ENCODE measurements at places on chromosomes 1 and 21.

- peak; percentile 81 for DNase-seq
These were observed at the start of gene KIF26B for GRCh38 chr1:245154429-245155271. Gene KIF26B, plus strand, starts transcription at chr1:245154985. Its CDS starts 440 bp downstream, at chr1:245155425.

DNA sequence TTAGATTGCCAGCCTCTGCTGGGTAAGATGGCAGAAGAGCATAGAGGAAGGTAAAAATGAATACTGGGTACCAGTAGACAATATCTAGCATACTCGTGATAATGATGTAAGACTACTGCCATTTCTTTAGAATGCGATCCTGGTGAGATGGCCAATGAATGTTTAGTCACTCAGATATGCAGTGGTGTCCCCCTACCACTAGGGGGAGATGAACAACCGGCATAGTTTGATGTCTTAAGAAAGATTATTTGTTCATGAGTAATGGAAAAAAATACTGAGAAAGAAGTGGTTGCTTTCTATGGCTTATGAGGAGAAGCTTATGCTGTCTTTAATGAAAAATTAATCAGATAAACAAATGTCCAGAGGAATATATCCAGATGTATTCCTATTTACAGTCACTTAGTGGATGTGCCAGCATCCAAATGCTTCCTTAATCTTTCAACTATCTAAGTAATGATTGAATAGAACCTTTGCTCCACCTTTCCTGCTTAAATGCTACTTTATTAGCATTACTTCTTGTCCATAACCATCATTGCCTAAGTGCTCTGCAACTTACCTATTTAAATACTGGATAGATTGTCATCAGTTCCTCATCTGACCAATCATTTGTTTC lies 256.6 kb downstream of the ST6GALNAC3 start:
- peak; percentile 71 for DNase-seq

DNA sequence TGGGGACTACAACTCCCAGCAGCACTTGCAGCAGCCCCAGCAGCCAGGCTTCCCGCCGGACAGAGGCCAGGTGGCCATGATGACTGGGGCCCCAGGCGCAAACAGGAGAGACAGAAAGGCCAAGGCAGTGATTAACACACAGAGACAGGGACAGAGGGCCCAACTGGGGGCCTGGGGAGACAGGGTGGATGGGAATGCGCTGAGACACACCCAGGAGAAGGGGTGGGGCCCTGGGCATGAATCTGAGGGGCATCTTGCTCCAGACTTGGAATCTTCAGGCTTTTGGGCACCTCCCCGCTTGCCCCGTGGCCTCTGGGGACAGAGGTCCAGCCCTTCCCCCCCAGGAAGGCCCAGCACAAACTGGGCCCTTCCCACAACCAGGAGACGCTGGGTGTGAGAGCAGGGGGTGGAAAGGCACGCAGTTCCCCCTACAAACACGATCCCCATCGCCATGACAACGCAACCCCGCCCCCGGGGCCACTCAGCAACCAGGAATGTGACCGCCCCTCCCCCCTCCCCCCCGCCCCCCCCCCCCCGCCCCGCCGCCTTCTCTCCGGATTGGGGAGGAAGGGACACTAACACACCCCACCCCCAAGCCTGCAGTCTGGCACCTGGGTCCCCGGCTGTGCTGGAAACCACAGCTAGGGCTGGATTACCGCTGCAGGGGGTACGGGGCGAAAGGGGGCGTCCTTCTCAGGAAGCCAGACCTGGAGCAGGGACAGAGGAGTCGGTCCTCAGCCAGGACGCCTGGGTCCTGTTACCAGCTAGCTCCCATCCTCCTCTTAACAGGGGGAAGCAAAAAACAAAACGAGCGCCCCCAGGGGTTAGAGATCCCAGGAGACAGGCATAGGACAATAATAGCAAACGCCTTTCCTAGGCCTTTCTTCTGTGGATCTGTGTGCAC lies 4.5 kb downstream of the HDGF start:
- DNase-seq, result peak; percentile 96

GRCh38 chr1:230173187-230173975 lies 106.3 kb downstream of the GALNT2 start:
- DNase-seq, result no peak

DNA sequence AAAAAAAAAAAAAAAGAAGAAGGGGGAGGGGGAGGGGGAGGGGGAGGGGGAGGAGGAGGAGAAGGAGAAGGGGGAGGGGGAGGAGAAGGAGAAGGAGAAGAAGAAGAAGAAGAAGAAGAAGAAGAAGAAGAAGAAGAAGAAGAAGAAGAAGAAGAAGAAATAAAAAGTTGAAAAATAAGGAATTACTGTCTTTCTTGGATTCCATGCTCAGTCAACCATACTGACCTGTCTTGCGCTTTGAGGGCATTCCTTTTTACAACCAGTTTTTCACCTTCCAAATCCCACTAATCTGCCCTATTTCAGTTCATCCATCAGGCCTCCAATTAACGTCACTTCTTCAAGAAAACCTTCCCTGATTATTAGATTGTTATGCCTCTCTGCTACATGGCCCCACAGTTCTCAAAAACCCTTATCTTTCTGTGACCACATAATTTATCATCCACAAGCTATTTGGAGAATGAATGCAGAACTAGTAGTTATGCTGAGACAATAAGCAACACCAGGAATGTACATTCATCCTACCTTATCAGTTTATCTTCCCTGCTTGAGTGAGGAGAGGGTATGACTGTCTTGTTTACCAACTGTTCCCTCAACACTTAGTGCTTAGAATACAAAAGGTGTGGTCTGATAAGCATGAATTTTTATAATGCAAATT lies 57.5 kb upstream of the GUCA2A start:
- peak; percentile 57 for DNase-seq

- no peak for DNase-seq
These were observed 7.7 kb upstream of the PAFAH2 start for GRCh38 chr1:26005434-26006105.

- peak; percentile 81 for DNase-seq
These were observed 42.7 kb upstream of the SLC16A1 start for GRCh38 chr1:112998592-112999235.

GRCh38 chr21:15211491-15212133 lies 146.8 kb upstream of the NRIP1 start:
- DNase-seq, result no peak

DNA sequence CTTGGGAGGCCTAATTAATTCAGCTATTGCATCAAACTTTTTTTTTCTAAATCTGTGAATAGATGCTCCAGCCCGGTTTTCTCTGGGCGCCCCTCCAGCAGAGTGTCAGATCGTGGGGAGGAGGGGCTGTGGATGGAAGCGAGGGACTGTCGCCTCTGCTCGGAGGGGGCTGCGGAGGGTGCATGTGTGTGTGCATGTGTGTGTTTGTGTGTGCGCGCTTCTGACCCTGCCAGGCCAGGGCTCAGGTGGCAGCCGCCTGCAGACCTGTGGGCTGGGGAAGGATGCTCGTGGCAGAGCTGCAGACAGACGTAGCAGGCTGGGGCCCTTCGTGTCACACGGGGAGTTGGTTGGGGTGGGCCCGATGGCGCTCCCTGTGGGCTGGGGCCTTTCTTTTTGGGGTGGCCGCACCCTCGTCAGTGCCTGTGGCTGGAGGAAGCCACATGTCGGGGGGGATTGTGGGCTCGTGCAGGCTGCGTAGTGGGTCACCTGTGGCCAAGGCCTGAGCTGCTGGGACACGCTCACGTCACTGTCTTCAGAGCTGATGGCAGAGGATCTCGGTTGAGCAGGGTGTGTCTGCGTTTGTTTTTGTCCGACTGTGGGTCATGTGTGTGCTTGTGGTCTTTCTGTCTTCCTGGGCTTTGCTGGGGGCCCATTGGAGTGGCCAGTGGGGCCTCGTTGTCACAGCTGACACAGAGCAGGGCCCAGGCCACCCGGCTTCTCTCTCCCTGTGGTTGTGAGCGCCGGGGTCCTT lies 2.8 kb downstream of the SKI start:
- DNase-seq, result peak; percentile 21

- no peak for DNase-seq
These were observed 37.0 kb upstream of the TENT5B start for GRCh38 chr1:27049607-27050006.

DNA sequence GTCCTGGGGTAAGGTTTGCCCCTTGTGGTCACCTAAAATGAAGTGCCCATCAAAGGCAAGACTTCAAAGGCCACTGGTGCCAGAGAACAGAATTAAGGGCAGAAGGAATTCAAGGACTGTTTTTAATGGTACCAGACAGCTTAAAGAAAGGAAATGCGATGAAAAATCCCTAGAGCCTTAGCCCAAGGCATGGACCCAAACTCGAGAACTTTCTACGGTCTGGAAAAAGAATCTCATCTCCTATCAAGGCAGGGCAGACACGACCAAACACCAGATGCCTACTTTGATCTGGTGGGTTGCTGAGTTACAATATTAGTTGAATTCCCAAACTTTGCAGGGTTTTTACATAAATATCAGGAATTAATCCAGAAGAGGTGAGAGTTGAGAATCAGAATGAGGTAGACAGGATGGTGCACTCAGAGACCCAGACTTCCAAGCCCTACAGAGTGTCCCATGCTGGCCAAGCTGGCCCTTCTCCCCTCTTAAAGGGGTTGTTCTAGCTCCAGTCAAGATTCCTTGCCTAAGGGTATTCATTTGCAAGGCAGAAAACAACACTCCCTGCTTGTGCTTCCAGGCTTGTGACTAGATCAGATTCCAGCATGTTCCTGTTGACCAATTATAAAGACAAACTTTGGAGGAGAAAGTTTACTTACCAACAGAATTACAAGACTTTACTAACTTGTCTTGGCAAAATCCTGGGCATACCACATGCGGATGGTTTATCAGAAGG lies 48.0 kb downstream of the EDN2 start:
- no peak for DNase-seq

GRCh38 chr1:5910666-5911065 lies 81.6 kb downstream of the NPHP4 start:
- no peak for DNase-seq

DNA sequence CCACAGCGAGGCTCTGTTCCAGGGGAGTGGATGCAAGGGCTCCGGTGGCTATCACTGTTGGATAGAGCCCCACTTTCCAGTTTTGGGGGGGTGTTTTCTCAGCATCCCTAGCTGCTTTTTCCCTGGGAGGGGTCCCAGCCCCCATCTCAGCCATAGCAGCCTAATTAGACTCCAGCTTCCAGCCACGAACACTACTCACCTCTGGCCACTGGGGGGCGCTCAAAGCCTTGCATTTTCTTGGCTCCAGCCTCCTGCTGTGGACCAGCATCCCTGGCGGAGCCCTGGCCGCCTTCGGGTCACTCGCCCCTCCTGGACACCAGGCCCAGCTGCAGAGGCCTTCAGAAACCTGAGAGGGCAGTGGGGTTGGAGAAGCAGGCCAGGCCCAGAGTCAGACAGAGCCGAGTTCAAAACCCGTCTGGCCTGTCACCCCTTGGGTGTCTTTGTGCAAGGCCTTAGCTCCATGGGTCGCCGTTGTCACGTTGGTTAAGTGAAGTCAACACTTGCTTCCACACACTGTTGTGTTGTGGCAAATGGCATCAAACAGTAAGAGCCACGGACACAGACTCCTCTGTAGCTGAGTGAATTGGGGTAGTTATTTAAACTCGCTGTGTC lies 93.5 kb upstream of the ACTL8 start:
- peak; percentile 89 for DNase-seq

- DNase-seq, result no peak
These were observed 24.5 kb upstream of the RCSD1 start for GRCh38 chr1:167605576-167605975.

DNA sequence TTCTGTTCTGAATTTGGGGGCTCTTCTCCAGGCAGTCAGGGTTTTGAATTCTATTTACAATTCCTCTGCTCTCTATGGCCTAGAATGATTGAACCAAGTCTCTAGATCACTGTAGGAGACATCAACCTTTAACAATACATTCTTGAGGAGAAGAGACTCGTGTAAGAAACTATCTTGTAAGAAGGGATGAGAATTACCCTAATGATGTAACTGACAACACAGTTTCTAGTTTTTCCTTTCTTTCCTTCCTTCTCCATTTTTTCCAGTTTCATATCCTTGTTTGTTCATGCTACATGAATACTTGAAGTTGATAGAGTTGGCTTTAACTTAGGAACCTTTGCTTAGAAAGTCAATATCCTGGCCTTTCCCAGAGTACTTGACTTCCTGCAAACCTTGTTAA lies 1.3 kb upstream of the ATP1A1 start:
- DNase-seq, result no peak

DNA sequence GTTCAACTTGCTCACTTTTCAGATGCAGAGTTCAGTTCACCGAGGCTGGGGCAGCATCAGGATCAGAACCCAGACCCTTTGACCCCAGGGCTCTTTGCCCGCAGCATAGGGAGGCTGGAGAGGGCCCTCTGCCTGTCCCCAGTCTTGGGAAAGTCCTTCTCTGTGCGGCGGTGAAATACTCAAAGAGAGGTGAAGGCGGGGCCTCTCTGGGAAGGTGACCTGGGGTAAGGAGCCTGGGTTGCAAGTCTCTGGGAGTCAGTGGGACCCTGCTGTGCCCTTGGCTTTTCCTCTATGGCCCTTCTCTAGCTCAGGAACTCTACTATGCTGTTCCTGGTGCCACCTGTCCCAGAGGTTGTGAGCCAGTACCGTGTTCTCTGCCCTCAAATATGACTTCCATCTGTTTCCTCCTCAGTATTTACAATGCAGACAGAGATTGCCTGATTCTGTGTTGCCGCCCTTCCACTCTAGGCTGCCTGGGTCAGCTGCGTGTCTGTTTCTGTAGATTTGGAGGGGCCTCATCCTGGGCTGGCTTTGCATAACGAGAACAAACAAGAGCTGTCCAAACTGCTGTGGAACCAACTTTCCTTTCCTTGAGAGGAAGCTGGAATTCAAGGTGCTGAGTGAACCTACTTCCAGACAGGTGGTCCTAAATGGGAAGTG lies 18.7 kb upstream of the ZBTB21 start:
- DNase-seq, result no peak

DNA sequence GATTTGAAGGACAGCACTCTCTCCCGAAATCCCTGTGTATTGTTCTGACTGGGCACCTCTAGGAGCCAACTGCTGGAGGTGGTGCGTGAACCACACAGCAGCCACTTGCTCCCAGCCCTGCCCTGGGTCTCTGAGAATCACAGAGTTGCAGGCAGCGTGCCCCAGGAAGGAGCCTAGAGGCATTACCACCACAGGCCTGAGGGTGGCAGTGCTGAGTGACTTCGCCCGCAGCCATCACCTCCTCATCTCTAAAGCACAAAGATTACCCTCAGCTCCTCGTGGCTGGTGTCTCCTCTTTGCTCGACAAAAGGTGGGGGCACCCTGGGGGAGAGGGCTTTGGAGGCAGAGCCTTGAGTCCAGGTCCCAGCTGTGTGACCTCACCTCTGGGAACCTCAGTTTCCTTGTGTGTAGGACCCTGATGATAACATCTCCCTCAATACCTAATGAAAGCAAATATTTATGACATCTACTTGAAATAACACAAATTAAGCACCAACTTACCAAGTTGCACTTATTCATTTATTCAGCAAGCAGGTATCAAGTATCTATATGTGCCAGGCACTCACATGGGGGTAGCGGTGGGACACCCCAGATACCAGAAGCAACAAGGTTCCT lies 86.3 kb downstream of the VWA5B1 start:
- peak; percentile 86 for DNase-seq
